ENCODE measurements at places on chromosomes 3 and 15.

- no peak for DNase-seq
Observed at GRCh38 chr3:188978421-188979171, 193.2 kb upstream of the TPRG1 start.

GRCh38 chr15:68356778-68357177 lies 75.2 kb downstream of the ITGA11 start:
- DNase-seq: no peak

GRCh38 chr3:141094790-141095545 lies 43.8 kb downstream of the SPSB4 start:
- DNase-seq: no peak

- no peak for DNase-seq
Observed at GRCh38 chr3:88807491-88808105, 299.8 kb upstream of the EPHA3 start.
